ENCODE measurements at places on chromosomes 11 and 22. TPM values are rescaled to one million over a fixed set of nuclear protein-coding genes. Genes with fewer than 3 reads are reported as not detected.
A peak's percentile ranks its signal among the peaks of the same experiment; 100 is the strongest.

DNA sequence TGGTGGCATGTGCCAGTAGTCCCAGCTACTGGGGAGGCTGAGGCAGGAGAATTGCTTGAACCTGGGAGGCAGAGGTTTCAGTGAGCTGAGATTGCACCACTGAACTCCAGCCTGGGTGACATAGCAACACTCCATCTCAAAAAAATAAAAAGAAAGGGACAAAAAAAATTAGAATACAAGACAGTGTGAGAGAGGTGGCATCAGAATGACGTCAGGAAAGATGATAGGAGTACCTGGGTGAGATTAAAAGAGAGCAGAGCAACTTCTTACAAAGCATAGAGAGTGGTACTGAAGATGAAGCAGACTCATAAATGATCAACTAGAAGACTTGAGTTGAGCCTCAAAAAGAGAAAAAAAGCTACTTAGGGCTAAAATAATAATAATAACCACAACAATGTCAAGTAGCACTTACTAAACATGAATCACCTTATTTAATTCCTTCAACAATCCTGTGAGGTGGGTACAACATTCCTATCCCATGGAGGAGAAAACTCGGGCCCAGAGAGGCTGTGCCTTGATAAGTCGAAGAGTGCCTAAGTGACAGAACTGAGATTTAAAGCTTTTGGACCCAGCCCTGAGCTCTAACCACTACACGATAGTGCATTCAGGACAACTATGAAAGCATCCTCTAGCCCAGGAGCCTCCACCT is 5.2 kb upstream of the SLN start:
- no peak overlapping the region for H3K27ac ChIP-seq
- peak; percentile 3 for DNase-seq
- no peak overlapping the region for H3K4me3 ChIP-seq

- peaks cover 55% of the 10 kb centered on the region for H3K36me3 ChIP-seq
- H3K27me3 ChIP-seq: no peaks in the 10 kb centered on the region
Measured at GRCh38 chr22:41285441-41285819, 557 bp downstream of the RANGAP1 start.

- DNase-seq: no peak
- H3K4me3 ChIP-seq: no peak overlapping the region
- H3K27me3 ChIP-seq: no peaks in the 10 kb centered on the region
- H3K27ac ChIP-seq: no peak overlapping the region
Measured at GRCh38 chr11:107078375-107078774, 60.1 kb upstream of the GUCY1A2 start.

GRCh38 chr11:12634329-12634728 is 39.9 kb upstream of the TEAD1 start:
- no peaks in the 10 kb centered on the region for H3K36me3 ChIP-seq
- DNase-seq: no peak
- no peaks in the 10 kb centered on the region for H3K27me3 ChIP-seq
- no peak overlapping the region for H3K27ac ChIP-seq
- no peak overlapping the region for H3K4me3 ChIP-seq
- H3K4me1 ChIP-seq: 0 out of 2 replicates have a peak, but pooled peaks cover 6% of the 10 kb centered on the region

DNA sequence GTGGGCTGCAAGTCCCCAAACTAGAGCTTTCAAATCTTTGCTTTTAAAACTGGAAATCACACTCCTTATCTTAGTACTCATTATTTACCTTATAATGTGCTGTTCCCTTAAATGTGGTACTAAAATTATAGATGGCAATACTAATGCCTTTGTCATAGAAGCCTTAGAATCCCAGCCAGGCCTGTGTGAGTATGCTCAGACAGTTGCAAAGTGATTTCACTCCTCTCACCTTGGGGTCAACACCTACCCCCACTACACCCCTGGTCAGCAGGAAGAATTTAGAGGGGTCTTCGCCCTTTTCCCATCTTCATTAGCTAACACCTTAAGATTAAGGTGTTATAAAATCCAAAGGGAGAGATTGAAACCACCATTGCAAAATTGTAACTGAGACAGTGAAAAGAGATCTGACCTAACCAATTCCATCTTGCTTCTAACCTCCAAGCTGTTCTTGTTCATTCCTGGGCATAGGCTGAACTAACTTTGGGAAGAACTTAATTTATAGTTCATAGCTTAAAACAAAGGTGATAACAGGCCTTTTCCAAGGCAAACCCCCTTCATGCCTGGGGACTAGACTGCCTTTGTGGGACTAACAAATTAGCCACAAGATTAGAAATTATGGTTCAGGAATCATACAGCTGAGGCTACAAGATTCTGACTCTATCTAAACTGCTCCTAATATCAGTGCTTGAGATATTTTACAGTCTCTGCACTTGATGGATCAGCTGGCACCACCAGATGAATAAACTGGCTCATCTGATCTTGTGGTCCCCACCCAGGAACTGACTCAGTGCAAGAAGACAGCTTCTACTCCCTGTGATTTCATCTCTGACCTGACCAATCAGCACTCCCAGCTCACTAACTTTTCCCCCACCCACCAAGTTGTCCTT is 10.4 kb upstream of the MRPL17 start:
- peaks cover 18% of the 10 kb centered on the region for H3K4me1 ChIP-seq
- DNase-seq: peak; percentile 49
- no peak overlapping the region for H3K27ac ChIP-seq
- no peak overlapping the region for H3K4me3 ChIP-seq
- H3K36me3 ChIP-seq: no peaks in the 10 kb centered on the region
- H3K27me3 ChIP-seq: no peaks in the 10 kb centered on the region

- no peak overlapping the region for H3K4me3 ChIP-seq
- no peak overlapping the region for H3K27ac ChIP-seq
- H3K36me3 ChIP-seq: no peaks in the 10 kb centered on the region
- no peaks in the 10 kb centered on the region for H3K27me3 ChIP-seq
Measured at GRCh38 chr11:58866788-58867187, 22.3 kb upstream of the GLYATL2 start.

The OTOG gene
- total RNA-seq: not detected

The MRPL49 gene
- total RNA-seq: 113 TPM

The ARHGAP8 gene
- not detected for total RNA-seq

The SLC15A3 gene
- 26.5 TPM for total RNA-seq

The SEPTIN3 gene
- total RNA-seq: not detected

Data from SJSA1 (cell line).